ENCODE measurements at places on chromosomes 1 and 21. TPM values are rescaled to one million over a fixed set of nuclear protein-coding genes. Genes with fewer than 3 reads are reported as not detected.

RXFP4 gene
- polyA plus RNA-seq = not detected

NBPF4 gene
- polyA plus RNA-seq = not detected

PDE9A gene
- polyA plus RNA-seq = 13.6 TPM

RGS4 gene
- polyA plus RNA-seq = 0.93 TPM

FCER1A gene
- polyA plus RNA-seq = 0.52 TPM

OR2L13 gene
- not detected for polyA plus RNA-seq
